Ecto neural progenitor cell (in vitro differentiated cells): ENCODE measurements at places on chromosomes 1 and 21.
A peak's percentile ranks its signal among the peaks of the same experiment; 100 is the strongest.

GRCh38 chr1:60436186-60436585 is 362.6 kb upstream of the C1orf87 start:
- DNase-seq, result no peak

GRCh38 chr1:189929501-189930099 is 548.1 kb downstream of the BRINP3 start:
- DNase-seq, result no peak

- peak; percentile 39 for DNase-seq
These were observed 282.9 kb downstream of the PTPRU start for GRCh38 chr1:29519108-29519787.

DNA sequence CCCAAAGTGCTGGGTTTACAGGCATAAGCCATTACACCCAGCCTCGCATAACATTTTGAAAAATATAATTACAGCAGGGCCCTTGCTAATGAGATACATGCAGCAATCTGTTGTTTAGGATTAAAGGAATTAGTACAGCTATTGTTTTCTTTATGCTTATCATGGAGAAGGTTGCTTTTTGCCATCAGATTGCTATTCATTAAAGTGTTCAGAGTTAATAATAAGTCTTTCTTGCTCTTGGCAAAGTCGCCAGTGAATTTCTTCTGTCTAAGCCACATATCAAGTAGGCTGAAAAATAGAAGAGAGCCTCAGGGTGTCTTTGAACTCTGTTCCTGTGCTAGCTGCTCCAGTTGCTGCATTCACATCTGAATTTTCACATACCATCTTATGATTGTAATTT is 144.1 kb downstream of the POU2F1 start:
- DNase-seq, result no peak

- no peak for DNase-seq
These were observed 767 bp downstream of the PDIK1L start for GRCh38 chr1:26112407-26112775.

DNA sequence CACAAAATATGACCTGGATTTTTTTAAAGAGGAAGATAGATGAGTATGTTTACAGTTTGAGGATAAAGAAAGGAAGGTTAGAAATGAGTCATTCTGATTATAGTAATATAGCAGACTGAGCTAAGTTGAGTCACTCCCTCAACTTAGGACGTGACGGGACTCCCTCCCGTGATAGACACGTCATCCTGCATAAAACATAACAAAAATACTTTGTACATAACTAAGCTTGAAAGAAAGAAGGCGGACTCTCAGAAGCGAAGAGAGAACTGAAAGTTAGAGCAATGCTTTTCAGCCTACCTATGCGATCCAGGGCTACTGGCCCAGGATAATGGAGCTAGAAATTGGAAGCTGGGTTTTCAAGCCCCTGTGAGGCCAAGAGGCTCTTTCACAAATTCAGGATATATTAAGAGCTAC is 53.0 kb upstream of the DESI2 start:
- no peak for DNase-seq

GRCh38 chr1:221810406-221810805 is 68.5 kb upstream of the DUSP10 start:
- no peak for DNase-seq

DNA sequence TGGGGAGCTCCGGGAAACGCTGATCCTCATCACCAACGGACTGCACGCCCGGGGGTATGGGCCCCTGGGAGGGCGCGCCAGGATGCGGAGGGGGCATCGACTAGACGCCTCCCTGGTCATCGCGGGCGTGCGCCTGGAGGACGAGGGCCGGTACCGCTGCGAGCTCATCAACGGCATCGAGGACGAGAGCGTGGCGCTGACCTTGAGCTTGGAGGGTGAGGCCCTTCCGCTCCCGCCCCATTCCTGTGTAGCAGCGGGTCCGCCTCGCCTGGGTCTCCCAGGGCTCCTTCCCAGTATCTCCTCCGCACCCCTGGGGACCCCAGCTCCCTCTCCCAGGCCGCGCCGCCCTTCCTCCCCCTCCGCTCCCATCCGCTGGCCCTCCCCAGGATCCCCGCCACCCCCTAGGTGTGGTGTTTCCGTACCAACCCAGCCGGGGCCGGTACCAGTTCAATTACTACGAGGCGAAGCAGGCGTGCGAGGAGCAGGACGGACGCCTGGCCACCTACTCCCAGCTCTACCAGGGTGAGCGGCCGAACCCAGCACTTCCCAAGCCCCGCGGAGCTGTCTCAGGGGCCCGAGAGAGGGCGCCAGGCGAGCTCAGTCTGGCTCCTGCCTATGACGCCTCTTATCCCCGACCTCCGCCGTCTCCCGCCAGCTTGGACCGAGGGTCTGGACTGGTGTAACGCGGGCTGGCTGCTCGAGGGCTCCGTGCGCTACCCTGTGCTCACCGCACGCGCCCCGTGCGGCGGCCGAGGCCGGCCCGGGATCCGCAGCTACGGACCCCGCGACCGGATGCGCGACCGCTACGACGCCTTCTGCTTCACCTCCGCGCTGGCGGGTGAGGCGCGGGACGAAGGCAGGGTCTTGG is 5.0 kb downstream of the HAPLN2 start:
- DNase-seq, result peak; percentile 85

DNA sequence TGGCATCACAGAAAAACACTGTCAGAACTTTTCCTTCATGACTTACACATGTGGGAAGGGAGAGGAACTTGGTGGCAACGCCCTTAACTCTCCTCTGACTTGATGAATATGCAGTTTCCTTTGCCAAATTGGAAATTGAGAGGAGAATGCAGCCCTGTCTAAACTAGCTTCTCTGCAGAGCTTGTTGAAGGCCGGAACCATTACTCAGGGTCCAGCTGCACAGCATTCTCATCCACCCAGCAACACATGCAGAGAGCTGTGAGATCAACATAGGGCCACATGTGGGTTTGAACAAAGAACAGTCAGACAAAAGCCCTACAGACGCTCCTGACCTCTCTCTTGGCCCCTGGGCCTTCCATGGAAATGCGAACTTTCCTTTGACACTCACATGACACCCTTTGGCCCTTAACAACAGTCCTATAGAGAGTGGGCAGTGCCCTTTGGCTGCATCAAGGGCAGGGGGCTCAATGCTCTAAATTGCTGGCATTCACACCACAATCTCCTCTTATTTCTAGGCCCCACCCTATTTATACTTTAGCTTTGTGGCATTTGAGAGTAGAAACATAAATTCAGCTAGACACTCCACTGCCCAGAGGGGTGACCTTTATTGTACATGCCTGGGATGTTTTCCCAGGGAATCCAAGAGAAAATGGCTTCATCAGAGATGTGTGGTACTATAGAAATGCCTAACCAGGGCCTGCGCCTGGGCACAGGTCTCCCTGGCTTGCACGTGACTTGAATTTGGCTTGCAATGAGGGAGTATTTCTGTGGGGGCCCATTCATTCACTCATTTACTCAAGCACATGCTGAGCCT is 64.4 kb downstream of the CDC7 start:
- peak; percentile 58 for DNase-seq

GRCh38 chr1:48715921-48716320 is 60.8 kb downstream of the BEND5 start:
- no peak for DNase-seq

DNA sequence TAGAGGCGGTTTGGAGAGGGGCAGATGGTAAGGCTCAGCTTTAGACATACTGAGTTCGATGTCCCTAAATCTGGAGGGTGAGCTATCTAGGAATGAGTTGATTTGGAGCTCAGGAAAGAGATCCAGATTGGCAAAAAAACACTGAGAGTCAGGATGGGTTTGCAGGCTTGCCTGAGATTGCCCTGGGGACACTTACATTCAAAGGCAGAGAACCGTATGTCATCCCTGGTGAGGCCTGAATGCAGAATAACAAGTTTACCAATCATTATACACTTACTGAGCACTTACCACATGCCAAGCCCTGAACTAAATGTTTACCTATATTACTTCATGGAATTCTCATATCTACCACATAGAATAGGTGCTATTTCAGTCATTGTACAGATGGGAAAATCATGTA is 27.5 kb downstream of the TFAP2E start:
- no peak for DNase-seq

- no peak for DNase-seq
These were observed 8.1 kb upstream of the TSPAN1 start for GRCh38 chr1:46166521-46167462.

GRCh38 chr1:86748622-86749373 is 44.4 kb downstream of the SH3GLB1 start:
- DNase-seq, result no peak

DNA sequence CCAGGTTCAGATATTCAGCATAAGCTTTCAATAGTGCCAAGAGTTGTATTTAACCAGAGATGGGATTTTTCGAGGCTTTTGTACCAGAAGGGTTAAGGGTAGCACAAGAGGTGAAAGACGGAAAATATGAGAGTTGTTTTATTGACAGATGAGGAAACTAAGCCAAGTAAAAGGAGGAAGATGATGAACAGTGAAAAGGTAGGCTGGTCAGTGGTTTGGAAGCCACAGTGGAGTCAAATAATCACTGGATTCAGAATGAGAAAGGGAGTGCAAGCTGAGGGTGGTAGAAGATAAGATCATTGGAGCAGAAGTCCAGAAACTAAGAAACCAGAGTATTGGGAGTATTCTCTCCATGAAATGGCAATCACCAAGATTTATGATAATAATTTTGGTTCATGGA is 45.7 kb downstream of the ANGPTL1 start:
- no peak for DNase-seq

- no peak for DNase-seq
These were observed 221.9 kb upstream of the C1orf174 start for GRCh38 chr1:4121834-4122512.

- no peak for DNase-seq
These were observed 40.7 kb downstream of the ZNF281 start for GRCh38 chr1:200369131-200369530.

DNA sequence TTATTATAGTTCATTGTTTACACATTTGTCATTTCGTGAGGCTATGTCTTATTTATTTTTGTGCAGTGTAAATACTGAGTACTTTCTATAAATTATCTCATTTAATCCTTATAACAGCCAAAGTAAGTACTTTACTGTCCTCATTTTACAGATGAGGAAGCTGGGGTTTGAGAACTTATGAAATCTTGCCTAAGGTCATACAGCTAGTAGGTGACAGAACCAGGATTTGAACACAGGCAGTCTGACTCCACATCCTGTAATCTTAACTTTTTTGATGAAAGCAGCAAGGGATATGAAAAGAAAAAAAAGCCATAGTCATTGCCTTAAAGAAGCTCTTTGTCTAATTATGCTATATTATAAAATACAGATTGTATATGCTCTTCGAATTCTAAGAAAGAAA is 107.1 kb upstream of the BMP8A start:
- DNase-seq, result no peak

DNA sequence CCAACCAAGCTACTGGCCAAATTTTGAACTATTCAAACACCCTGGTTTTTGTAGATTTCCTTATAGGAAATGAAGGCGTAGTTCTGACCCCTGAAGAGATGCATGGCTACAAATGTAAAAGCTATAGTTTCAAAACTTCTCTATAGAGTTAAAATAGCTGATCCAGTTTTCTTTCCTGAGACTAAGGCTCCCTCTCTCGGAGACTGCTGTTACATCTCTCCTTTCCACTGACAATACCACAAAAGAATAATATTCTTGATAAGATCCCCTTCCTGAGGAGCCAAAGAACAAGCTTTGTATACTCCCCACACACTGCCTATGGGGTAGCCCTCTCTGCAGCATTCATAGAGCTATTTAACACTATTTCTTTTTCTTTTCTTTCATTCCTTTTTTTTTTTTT is 6.7 kb upstream of the CFAP126 start:
- no peak for DNase-seq

- no peak for DNase-seq
These were observed 368.0 kb downstream of the SETD4 start for GRCh38 chr21:35692311-35692710.

DNA sequence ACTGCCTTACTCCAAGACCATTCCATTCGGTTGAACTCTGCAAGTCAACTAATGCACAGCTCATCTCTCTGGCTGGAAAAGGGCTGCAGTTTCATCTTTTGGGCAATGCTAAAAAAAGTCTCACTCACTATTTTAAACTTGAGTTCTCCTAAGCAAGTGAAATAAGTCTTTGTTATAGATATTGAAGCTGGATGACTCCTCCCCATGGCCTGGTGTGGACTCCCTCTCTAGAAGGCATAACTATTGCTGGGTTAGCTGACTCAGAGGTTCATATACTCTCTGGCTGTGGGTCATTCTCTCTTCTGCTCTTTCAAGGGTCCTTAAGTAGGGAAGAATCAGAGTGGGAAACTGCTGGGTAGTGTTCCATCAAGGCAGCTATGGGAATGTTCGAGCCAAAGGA is 88.0 kb downstream of the XCL2 start:
- DNase-seq, result no peak

GRCh38 chr1:93692026-93692425 is 10.4 kb upstream of the BCAR3 start:
- no peak for DNase-seq

GRCh38 chr1:216721863-216722262 is 1.4 kb downstream of the ESRRG start:
- no peak for DNase-seq

GRCh38 chr1:79310609-79311008 is 304.1 kb upstream of the ADGRL4 start:
- DNase-seq, result no peak

DNA sequence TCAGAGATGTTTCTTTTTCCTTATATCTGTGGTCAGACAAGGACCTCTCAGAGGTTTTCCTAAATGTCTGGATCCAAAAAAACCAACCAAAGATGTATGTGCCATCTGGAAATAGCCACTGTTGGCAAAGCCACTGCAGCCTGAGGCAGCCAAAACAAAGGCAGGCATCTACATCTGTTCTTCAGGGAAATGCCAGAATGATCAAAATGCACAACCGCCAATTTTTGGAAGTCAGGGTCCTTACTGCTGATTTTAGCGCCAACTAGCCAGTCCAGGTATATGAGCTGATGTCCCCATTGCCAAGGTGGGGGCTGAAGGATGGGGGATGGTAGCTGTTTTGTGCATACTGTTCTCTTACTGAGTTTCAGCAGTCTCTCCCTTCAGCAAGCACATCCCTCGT is 45.9 kb downstream of the SYT14 start:
- DNase-seq, result no peak

DNA sequence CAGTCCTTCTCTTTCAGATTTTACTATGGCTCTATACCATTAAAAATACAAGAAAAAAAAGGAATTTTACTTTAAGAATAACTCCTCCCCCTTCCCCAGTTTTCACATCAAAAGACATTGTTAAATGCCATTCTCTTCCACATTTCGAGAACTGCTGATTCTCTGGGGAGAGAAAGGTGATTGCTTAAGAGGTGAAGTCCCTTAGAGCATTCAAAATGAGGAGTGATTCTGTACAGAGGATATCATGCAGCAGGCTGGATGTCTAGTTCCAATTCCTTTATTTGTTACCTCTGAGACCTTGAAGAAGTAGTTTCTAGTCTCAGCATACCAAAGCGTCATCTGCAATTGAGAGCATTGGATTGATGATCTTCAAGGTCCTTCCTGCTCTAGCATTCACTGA is 46.9 kb downstream of the FMO3 start:
- DNase-seq, result no peak

- DNase-seq, result no peak
These were observed 50.4 kb downstream of the RAP1GAP start for GRCh38 chr1:21618561-21619374.

DNA sequence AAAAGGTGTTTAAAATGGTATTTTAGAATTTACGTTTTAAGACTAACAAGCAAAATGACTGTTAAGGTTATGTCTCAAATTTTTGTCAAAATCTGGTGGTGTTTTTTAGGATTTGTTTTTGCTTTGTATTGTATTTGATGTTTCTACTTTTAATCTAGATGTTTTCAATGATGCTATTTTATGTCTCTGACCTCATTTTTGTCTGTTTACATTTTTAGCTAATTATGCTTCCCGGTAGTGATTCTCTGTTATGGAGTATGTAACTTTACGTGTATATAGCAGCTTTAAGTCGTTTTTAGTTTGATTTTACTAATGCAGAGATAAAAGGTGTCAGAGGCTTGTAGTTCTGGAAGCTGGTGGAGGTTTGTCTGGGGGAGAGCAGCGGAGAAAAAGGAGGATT is 71.8 kb downstream of the PRDM2 start:
- DNase-seq, result no peak
